ENCODE measurements at places on chromosomes 1 and 21. TPM values are rescaled to one million over a fixed set of nuclear protein-coding genes. Genes with fewer than 3 reads are reported as not detected.

Gene CCDC24
- polyA plus RNA-seq = 19.2 TPM

Gene LAMTOR5
- polyA plus RNA-seq = 418 TPM

Gene CR1L
- polyA plus RNA-seq = not detected

Gene EPHX1
- 6.9 TPM for polyA plus RNA-seq

Gene VANGL2
- polyA plus RNA-seq = 2.6 TPM

GRCh38 chr21:29091033-29091432 is 17.6 kb upstream of the CCT8 start:
- DNase-seq = no peak

All from sigmoid colon (tissue), 7 donors.